ENCODE measurements at places on chromosomes 6 and 20.

DNA sequence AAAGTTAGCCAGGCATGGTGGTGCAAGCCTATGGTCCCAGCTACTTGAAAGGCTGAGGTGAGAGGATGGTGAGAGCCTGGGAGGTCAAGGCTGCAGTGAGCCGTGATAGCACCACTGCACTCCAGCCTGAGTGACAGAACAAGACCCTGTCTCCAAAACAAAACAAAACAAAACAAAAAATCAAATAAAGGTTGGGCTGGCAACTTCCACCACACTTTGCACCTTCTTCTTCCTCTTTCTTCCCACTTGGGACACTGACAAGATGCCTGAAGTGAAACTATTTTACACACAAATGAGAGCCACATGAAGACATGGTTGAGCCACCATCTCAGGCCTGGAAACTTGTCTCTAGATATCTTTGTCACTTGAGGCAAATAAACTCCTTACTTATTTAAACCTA is 53.8 kb upstream of the CCDC28A start:
- no peak for DNase-seq

DNA sequence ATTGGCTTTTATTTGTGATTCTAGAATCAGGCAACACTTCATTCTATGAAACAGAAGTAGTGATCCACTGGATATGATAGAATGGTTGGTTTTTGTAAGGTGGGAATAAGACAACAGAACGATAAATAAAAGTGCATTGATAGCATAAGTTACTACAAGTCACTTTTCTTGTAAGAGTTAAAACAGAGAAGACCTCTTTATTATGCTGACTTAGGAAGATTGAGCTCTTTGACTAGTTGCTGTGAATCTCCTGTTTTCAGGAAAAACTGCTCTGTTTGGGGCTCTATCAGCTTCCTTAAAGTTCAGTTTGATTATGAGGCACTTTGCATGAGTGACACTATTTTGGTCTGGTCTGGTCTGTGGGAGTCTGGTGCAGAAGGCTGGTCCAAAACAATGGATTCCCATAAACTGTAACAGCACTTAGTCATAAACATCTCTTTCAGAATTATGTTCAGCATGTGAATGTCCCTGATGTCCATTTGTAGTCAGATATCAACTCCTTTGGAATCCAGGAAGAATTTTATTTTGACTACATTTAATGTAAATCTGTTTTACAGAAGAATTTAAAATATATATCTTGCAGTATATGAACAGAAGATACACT is 35.0 kb upstream of the DSE start:
- DNase-seq = no peak

DNA sequence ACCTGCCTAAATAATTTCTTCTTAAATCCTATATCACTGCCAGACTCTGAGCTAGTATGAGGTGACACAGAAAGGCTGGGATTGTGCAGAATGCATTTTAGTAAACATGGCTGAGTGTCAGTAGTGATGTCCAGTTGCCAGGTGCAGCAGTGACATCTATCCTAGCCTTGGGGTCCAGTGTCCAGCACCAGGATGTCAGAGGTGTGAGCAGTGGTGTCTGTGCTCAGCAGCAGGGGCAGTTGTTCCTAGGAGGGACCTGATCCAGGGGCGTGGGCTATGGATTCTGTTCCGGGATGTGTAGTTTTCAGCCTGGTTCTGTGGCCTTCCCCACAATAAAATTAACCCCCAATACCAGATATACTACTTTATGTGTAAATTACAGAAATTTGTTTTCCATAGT is 6.0 kb downstream of the HLA-C start:
- DNase-seq = no peak

- DNase-seq = peak; percentile 55
Observed at GRCh38 chr20:24164360-24164759, 175.8 kb upstream of the GGTLC1 start.

- no peak for DNase-seq
Observed at GRCh38 chr20:53938739-53939138, 131.7 kb downstream of the BCAS1 start.

- DNase-seq = no peak
Observed at GRCh38 chr20:31863296-31864085, 6.8 kb downstream of the DUSP15 start.

GRCh38 chr6:165653196-165653595 is 9.8 kb downstream of the PDE10A start:
- no peak for DNase-seq

DNA sequence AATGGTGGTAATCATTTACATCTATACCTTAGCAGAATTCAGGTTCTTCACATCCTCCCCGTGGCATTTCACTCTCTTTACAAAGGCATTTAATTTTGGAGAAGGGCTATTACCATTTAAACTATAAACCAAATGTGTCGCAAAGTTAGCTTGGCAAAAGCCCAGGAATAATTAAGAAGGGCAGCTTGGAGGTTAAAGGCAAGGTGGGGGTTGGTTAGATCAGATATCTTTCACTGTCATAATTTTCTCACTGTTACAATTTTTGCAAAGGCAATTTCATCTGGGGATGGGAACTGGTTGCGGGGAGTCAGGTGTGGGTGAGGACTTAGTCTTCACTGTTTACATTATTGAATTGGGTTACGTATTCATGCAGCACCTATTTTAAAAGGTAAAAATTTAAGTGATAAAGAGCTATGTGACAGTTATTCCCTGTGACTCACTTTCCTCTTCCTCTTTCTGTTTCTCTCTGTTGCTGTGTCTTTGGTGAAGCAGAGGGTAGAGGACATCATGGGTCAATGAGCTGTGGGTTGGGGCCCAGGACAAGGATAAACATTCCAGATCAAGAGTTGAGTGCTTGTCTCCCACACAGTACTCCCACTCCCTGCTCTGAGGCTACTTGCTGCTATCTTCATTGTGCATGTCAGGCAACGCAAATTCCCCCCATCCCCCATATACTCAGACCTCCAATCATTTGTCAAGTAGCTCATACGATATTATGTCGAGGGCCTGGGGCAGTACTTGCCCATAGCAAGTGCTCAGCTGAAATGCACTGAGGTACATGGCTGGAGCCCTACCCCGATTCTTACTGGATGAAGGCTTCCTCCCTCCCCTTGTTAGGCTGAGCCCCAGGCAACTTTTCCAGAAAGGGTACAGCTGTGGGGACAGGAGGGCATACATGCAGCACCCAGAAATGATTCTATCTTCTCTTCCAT is 223.1 kb upstream of the MYLIP start:
- no peak for DNase-seq

DNA sequence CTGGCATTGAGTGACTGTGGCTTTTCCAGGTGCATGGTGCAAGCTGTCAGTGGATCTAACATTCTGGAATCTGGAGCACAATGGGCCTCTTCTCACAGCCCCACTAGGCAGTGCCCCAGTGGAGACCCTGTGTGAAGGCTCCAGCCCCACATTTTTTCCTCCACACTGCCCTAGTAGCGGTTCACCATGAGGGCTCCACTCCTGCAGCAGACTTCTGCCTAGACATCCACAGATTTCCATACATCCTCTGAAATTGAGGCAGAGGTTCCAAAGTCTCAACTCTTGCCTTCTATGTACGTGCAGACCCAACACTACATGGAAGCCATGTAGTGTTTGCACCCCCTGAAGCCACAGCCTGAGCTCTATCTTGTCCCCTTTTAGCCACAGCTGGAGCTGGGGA is 118.0 kb upstream of the BMP5 start:
- no peak for DNase-seq

- no peak for DNase-seq
Observed at GRCh38 chr20:12019715-12020114, 102.0 kb downstream of the BTBD3 start.

DNA sequence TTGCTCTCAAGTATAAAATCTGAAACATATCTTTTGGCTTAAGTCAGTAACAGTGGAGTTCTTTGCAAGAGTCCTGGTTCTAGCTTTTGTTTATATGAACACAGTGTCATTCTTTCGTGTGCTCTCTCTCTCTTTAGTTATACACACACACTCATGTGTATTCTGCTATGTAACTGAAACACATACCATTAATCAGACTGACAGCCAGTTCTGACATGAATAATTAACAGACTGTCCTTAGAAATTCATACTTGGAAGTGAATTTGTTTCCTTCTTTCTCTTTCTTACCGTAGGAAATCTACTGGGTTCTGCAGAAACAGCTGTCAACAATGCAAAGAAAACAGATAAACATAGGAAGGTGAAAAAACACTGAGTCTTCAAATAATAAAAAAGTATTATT is 2.5 kb downstream of the MCM9 start:
- no peak for DNase-seq

GRCh38 chr20:21874127-21874526 is 168.7 kb downstream of the PAX1 start:
- DNase-seq = no peak

GRCh38 chr6:31577579-31577966 is 2.2 kb downstream of the TNF start:
- no peak for DNase-seq

- DNase-seq = no peak
Observed at GRCh38 chr6:163793011-163793983, 378.8 kb downstream of the QKI start.

DNA sequence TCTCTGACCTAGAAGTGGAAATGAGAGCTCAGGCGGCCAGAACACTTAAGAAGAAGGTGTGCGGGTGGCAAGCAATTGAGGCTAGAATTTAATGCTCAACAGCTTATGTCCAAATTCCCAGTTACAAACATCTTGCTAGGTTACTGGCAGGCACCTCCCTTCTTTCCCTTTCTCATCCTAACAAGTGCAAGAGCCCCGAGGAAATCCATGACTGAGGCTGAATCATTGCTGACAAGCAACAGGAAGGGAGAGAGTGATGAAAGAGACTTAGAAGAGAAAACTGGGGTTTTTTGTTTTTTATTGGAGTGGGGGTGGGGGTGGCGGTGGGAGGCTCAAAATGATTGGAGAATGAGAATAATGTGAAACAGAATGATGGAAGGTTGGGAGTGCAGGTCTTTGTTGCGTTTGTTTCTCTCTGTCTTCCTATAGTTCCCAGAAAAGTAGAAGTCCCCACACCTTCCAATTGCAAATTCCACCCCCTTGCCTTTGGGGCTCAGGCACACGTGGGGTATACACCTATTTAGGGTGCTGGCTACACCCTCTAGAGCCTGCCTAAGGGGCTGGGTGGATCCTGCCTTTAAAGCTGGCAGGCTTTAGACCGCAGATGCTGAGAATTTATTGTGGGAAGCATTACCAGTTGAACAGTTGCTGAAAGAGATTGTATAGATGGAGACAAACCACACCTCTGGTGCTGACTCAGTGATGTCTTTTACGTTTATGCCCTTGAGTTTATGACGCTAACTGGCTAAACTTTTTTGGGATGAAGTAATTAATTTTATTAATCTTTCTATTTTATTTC is 1.4 kb downstream of the FAM83B start:
- DNase-seq = no peak

- DNase-seq = peak; percentile 9
Observed at GRCh38 chr6:72626126-72626525, 4.3 kb downstream of the KCNQ5 start.

GRCh38 chr20:47216819-47217410 is 139.6 kb downstream of the ZMYND8 start:
- DNase-seq = no peak

- DNase-seq = no peak
Observed at GRCh38 chr20:63243604-63244247, 8.0 kb downstream of the BIRC7 start.

DNA sequence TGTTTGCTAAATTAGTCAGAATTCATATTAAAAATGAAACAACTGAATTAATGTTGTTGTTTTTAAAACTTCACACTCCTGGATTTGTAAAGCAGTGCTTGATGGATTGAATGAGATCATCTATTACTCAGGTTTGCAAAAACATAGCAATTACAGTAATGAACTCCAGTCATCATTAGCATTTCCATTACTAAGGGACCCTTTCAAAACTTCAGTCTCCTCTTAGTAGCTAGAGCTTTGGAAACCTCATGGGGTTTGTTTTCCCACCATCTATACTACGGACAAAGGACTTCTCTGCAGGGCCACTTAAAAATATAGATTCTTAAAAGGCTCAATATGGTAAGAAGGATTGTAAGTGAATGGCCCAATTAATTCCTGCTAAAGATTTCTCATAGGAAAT is 209.9 kb upstream of the PRND start:
- no peak for DNase-seq

DNA sequence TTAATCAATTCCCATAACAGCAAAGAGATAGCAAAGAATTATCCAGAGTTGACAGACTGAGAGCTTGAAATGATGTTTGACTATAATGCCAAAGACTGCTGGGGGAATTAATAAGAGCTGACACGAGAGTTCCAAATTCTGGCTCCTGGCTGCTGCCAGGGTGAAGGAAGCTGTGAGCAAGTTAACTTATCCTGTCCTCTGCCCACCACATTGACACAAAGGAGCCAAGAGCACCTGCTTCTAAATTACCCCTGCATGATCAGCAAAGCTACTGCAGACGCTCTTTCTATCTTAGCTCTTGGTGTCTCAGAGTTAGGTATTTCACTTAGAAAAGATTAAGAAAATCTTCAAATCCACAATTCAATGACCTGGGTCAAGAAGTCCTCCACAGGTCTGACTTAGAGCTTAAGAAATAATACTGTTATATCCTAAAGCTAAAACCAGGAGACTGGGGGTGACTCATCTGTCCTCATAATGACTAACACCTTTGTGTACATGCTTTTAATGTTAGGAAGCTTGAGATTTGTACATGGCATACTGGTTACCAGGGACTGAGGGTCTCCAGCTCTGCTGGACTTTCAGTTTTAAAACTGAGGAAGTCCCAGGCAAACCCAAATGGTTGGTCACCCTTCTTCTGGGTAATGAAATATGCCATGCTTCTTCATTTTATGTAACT is 13.2 kb upstream of the FRK start:
- no peak for DNase-seq

GRCh38 chr6:162952423-162952822 is 224.6 kb downstream of the PACRG start:
- DNase-seq = no peak

GRCh38 chr6:41757931-41758640 is 10.9 kb upstream of the PGC start:
- DNase-seq = no peak

- peak; percentile 28 for DNase-seq
Observed at GRCh38 chr6:83430611-83431544, at the start of gene ME1. TSS of gene ME1 (minus strand) at chr6:83431051. CDS start at chr6:83430954, 97 bp downstream.

DNA sequence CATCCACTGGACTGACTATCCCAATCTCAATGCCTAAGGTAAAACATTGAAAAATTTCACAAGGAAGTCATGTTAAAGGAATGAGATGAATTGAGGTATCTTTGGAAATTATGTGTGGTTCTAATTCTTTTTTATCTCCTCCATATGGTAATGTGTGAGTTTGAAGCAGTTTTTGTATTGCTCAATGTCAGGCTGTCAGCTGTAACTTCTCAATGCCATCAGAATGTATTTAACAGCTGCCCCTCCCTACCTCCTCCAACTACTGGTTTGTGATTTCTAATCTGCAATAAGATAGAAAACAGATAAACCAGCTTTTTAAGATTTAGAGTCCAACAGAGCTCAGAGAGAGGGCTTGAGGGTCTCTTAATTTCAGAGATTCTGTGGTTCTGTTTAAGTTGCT is 1005.8 kb upstream of the ADGRB3 start:
- no peak for DNase-seq

GRCh38 chr6:140101818-140102217 is 727.4 kb upstream of the CITED2 start:
- no peak for DNase-seq

DNA sequence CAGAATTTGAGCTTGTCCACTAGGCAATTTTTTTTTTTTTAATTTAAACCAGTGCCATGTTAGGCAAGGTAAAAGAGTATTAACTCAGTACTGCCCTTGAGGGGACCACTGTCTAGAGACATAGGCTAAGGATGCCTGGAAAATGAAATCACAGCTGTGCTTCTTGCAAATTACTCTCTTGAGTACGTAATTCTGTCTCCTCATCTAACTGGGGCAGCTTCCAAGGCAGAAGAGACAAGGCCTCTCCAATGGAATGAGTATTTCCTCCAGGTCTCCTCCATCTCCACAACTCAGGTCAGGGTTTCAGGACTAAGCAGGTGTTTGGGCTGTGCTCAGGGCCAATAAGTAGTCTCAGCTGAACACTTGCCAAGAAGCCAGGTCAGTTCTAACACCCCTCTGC is 33.8 kb upstream of the MRPS10 start:
- DNase-seq = no peak

All from stimulated activated naive CD8-positive, alpha-beta T cell treated with anti-CD3 and anti-CD28 coated beads, Interleukin-15, Interleukin-2, amounts not matched to agents 100 U/mL and 50 U/mL, for 24 hours (primary cell).